Stimulated activated CD8-positive, alpha-beta memory T cell treated with anti-CD3 and anti-CD28 coated beads, Interleukin-4, amount 100 ng/mL, for 1 hour (primary cell): ENCODE measurements at places on chromosomes 6 and 20.

- DNase-seq = no peak
Observed at GRCh38 chr20:34493646-34494045, 22.6 kb upstream of the DYNLRB1 start.

DNA sequence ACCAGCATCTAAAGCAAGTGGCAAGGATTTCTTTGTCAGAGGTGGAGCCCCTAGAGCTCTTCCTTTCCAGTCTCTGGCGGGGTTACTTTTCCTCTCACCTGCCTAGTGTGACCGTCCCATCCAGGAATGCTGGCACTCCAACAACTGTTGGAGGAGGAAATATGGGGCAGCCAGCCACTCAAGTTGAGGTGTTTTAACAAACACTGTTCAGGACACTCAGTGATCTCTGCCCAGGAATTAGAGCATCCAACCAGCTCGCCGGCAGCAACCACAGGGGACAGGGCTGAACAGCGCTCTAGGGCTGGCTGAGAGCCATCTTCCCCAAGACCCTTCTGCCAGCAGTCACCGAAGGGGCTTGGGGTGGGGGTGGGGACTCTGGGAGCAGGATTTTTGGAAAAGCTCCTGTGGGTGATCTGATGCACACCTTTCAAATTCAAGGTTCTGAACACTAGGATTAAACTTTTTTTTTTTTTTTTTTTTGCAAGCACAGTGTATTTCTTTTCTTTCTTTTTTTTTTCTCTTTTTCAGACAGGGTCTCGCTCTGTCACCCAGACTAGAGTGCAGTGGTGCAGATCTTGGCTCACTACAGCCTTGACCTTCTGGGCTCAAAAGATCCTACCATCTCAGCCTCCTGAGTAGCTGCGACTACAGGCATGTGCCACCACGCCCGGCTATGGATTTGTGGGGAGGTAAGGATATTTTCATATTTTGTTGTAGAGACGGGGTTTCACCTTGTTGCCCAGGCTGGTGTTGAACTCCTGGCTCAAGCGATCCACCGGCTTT, 28.4 kb upstream of the KCNK16 start:
- no peak for DNase-seq

GRCh38 chr6:84763003-84763885, 1.2 kb downstream of the TBX18 start:
- DNase-seq = no peak

GRCh38 chr20:47031004-47031403, 136.4 kb downstream of the EYA2 start:
- no peak for DNase-seq

DNA sequence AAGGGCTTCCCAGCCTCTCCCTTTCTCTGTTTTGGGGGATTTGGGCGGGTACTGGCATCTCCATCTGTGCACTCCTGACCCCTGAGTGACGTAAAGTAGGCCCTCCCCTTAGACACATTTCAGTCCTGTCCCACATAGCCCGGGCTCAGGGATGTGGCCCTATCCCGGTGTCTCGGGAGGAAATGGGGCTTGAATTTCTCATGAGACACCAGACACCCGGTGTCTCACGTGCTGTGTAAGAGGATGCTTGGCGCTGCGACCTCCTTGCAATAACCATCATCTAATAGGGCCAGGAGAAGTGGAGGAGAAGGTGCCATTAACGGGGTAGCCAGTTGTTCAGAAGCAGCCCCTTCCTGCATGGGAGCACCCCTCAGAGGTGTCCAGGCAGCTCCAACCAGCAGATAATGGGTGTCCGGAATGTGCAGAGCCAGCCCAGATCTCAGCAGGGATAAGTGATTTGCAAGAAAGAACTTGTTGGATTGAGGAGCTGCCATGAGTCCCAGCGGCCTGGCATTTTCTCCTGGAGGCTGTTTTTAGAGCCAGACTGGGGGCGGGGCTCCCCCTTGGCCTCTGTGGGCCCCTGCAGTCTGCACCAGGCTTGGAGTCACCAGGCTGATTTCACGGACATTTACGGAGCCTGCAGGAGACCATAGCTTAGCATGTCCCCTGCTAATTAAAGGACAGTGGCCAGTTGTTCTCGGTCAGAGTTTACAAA, 372.0 kb downstream of the PREX1 start:
- DNase-seq = no peak
